ENCODE measurements at places on chromosomes 5 and 9.

- DNase-seq: no peak
Measured at GRCh38 chr5:109313127-109313526, 96.6 kb downstream of the PJA2 start.

DNA sequence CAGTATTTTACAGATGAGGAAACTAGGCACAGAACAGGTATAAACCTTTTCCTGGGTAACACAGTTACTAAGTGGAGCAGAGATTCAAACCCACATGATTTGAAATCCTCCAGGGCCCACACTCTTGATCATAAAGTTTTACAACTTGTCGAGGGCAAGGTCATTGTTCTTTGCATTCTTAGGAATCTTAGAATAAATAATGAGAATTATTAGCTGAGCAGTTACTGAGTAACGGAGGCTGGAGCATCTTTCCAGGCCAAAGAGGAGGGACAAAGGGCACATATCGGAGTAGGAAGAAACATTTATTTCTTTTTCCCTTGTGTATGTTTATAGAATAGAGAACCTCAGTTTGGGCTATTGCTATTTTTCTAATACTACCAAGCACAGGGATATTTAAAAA, 27.1 kb upstream of the F2R start:
- DNase-seq: no peak

- DNase-seq: no peak
Measured at GRCh38 chr5:97915106-97915505, 732.1 kb upstream of the RIOK2 start.

GRCh38 chr9:2502760-2503159, 118.8 kb upstream of the VLDLR start:
- peak; percentile 60 for DNase-seq

DNA sequence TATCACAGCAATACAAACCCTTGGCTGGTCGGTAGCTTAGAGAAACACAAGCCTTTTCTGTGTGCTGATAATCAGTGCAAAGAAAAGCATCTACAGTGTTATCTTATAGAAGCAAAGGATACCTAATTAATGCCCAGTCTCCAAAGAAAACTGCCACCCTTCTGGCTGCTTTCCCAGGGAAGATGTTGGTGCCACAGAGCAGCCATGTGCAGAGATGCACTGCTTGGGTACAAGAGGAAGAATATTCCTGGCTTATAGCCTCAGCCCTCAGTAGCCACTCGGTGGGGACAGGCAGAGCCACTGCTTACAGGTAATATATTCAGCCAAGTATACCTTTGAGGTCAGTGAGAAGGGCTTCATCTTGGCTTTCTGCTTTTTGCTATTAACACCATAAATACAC, 185.3 kb downstream of the PCSK1 start:
- DNase-seq: no peak

- no peak for DNase-seq
Measured at GRCh38 chr5:124599028-124599973, 147.1 kb downstream of the ZNF608 start.

GRCh38 chr5:40495237-40495635, 184.5 kb upstream of the PTGER4 start:
- no peak for DNase-seq

DNA sequence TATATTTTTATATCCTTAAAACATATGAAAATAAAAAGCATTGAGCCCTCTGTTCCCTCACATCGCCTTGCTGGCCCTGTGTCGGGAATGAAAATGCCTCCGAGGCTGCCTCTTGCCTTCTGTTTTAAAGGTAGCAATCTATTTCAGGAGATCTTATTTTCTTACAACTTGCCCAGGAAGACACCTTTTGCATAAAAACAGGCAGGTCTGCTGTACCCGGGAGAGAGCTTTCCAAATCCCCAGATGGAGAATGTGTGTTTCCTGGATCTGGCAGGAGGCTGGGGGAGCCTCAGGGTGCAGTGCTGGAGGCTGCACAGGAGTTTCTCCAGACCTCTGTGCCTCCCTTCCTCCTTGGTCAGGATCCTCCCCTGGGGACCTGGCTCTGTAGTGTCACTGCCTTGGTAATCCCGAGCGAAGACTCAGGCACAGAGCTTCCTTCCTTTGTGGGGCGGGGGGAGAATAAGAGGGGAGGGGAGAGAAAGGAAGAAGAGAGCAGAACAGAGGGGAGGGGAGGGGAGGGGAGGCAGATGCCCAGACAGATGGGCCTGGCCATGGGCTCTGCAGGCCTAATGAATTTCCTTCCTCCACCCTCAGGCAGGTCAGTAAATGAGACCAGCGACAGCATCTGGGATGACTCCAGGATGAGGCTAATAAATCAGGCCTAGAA, 104.0 kb upstream of the BOD1 start:
- no peak for DNase-seq

DNA sequence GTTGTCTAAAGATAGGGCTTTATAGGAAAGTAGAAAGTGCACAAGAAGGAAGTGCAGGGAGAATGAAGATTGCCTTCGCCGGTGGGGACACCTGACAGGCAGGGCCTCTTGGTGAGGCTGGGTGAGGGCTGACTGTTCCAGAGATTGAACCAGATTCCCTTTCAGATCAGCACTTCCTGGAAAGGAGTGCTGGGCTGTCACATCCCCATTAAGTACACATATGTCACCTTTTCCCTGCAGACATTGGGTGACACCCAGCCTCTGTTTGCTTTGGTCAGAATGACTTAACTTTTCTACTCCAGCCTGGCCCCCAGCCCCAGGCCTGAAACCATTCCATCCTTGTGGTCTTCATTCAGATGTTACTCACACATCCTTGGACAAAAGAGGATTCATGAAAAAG, 7.4 kb upstream of the SHROOM1 start:
- DNase-seq: no peak

GRCh38 chr5:34652914-34653313, 3.2 kb upstream of the RAI14 start:
- DNase-seq: no peak

Data from HS-5 (cell line).